ENCODE measurements at places on chromosomes 13 and 19.
A peak's percentile ranks its signal among the peaks of the same experiment; 100 is the strongest.

DNA sequence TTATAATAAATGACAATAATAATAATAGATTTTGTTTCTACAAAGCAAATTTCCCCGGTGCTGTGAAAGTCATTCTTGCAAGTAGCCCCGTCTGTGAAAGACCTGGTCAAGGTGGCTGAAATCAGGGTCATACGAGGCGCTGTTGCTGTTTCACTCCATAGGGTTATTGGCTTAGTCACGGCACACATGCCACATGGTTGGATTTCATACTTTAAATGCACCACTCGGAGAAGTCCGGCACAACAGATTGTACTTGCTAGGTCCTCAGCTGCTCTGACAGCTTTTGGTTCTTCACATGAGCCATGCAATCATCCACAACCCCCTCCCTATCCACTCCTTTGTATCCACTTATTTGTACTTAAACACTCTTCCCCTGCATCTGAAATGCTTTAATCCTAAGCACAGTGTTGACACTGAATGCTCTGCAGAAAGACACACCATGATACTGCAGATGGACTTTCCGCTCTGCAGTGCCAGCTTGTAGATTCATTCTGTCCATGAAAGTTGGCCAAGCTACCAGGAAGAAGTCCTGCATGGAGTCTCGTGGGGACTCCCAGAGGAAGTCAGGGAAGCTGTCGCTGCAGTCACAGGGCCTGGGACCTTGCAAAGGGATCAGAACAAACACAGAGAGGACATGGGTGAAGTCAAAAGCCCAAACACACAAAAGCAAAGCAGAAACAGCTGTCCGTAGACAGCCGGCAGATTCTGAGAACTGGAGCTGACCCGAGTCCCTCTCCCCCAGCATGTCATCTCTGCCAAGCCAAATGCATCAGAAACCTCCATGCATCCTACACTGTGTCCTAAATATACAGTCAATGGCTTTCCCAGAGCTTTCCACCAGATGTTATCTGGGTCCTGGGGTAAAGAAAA lies 124.6 kb downstream of the COL4A2 start:
- no peak for DNase-seq

DNA sequence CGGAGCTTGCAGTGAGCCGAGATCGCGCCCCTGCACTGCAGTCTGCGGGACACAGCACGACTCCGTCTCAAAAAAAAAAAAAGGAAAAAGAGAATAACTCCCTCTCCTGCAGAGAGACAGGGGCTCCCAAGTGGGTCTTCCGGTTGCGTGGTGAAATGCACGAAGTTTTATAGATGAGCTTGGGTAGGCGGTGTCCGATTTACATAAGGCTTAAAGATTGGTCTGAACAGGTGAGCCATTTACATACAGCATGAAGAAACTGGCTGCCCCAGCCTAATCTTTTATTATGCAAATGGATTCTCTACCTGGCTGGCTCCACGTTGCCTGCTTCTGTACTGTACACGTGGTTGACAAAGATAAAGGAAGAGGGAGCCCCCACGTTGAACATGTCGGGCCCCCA lies 19.5 kb downstream of the ADGRE2 start:
- no peak for DNase-seq

DNA sequence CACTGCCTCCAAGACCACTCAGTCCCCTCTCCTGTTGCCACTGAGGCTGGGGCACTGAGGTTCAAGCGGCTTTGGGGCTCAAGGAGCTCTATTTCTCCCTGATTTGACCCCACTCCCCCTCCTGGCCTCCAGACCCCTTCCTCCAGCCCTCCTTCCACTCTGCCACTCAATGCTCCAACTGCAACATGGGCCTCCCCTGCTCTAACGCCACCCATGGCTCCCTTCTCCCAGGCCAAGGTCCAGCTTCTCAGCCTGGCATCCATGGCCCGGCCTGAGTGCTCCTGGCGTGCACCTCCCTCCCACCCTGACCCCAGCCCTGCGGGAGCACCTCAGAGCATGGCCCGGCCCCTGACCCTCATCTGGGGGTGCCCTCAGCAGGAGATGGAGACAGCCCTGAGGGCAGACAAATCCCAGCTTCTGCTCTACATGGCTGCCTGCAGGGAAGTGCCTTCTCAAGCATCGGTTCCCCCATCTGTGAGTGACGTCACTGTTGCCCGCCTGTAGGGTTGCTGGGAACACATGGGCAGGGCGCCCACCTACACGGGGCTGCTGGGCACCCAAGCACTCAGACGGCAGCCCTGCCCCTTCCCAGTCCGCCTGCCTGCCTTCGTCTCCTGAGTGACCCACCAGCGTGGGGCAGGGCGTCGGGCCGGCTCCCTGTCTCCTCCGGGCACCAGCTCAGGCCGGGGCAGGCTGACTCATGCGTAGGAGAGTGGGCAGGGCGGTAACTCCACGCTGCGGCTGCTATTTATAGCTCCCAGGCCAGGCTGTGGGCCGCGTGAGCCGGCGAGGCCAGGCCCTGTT lies 1.6 kb upstream of the DIRAS1 start:
- DNase-seq: no peak

GRCh38 chr13:19185865-19186645 lies 4.4 kb upstream of the TUBA3C start:
- no peak for DNase-seq

DNA sequence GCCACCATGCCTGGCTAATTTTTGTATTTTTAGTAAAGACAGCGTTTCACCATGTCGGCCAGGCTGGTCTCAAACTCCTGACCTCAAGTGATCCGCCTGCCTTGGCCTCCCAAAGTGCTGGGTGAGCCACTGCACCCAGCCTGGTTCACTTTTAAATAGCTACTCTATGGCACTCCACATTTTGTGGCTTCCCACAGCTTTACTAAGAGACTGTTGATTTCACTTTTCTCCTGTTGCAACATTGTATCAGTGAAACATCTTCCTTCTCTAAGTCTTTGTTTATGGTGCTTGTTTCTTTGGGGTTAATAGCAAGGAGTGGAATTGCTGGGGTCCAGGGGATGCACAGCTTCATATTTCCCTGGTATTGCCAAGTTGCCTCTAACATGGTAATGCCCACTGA lies 12.3 kb downstream of the TMEM38A start:
- DNase-seq: no peak

DNA sequence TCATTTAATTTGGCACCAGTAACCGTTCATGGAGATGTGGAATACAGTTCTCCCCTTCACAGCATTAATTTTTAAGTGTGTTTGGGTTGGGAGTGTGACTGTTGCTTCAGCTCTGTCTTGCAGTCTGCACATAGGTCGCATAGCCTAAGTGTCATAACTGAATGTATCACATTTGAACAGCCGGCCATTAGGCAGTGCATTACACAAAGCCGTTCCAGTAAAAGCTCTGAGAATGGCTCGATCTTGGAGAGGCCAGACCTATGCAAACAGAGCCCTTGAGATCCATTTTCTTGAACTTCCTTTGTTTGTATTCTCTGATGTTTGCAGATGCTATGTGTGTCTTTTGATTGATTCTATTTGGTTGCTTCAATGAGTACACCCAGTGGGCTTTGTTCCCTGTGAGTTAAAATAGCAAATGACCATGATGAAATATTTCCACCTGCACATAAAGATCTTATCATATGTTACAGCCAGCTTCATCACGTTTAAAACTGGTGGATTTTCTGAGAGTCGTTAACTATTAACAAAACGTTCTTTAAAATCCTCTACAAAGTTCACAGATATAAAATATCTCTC lies 1104.9 kb upstream of the SLC10A2 start:
- no peak for DNase-seq

- DNase-seq: no peak
Measured at GRCh38 chr19:32017176-32017953, 328.0 kb upstream of the ZNF507 start.

GRCh38 chr19:34172661-34173192 lies 423 bp downstream of the LSM14A start:
- DNase-seq: peak; percentile 6

- no peak for DNase-seq
Measured at GRCh38 chr13:56198350-56198749, 942.4 kb upstream of the PRR20A start.

GRCh38 chr13:35892837-35893814 lies 238.1 kb downstream of the DCLK1 start:
- DNase-seq: no peak

DNA sequence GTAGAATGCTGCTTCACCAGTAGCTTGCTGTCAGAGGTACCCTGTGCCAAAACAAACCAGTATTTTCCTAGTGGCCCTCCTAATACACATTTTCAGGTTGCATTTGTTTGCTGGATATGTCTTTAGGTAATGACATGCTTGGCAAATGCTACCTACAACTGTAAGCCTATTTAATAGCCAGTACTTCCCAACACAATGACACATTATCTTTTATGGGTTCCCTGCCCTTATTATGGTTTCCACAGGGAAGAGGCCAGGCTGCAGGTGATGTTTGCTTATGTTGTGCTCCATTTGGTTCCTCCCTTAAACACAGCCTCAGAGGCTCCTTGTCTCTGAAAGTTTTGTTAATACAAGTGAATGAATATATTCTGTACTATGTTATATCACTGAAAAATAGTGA lies 24.7 kb downstream of the FRY start:
- no peak for DNase-seq

GRCh38 chr13:79560954-79561353 lies 80.0 kb downstream of the NDFIP2 start:
- DNase-seq: no peak

GRCh38 chr13:46354156-46355087 lies 32.6 kb downstream of the RUBCNL start:
- no peak for DNase-seq

- no peak for DNase-seq
Measured at GRCh38 chr13:66673401-66673800, 556.7 kb downstream of the PCDH9 start.

GRCh38 chr19:6654347-6655310 lies 15.3 kb downstream of the TNFSF14 start:
- peak; percentile 21 for DNase-seq

DNA sequence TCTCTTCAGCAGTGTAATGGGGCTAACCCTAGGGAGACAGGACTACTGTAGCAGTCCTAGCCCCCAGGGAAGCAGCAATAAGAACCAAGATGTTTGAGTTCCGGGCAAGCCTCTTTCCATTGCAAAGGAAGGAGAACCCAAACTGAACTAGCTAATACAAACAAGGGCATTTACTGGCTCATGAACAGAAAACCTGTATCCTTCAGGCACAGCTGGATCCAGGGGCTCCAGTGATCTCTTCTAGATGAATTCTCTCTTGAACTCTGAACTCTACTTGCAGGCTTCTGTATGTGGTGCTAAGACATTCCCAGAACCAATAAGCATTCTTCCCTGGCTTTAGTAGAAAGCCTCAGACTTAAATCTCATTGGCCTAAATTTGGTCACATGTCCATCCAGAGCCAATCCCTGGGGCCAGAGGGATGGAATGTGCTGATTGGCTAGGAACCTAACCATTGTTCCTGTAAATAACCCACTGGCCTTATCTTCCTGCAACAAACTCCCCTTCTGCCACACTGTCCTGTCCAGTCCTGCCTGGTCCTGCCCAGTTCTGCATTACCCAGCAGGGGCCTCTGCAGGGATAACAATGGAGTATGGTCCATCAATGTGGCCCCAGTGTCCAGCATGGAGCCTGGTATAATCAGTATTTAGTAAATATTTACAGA lies 3.9 kb upstream of the PODNL1 start:
- no peak for DNase-seq

DNA sequence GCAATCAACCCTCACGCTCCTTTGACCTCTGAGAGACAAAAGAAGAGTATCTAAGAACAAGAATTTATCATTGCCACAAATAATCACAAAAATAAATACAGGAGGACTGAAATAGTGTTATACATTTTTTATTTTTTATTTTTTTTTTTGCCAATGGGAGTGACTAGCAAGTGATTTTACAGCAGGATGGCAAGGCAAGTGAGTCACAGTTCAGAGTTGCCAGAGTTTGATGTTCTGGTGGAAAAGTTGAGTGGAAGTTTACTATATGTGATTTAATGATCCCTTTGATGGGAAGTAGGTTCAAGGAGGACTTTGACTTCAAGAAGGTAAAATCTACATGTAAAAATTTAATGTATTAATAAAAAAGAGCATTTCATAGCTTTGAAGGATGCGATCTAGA lies 2691.4 kb downstream of the PCDH9 start:
- no peak for DNase-seq

DNA sequence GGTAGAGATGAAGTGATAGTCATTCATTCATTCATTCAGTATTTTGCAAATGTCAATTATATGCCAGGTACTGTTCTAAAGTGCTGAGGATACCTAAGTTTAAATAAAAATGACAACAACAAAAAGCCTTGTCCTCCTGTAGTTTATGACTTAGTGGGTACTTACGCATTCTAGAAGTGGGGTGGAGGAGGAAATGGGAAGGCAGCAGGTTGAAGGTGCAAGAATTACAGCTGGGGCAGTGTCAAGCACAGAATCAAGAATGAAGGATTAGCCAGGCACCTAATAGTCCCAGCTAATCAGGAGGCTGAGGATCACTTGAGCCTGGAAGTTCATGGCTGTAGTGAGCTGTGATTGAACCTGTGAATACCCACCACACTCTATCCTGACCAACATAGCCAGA lies 90.7 kb upstream of the STARD13 start:
- DNase-seq: no peak

DNA sequence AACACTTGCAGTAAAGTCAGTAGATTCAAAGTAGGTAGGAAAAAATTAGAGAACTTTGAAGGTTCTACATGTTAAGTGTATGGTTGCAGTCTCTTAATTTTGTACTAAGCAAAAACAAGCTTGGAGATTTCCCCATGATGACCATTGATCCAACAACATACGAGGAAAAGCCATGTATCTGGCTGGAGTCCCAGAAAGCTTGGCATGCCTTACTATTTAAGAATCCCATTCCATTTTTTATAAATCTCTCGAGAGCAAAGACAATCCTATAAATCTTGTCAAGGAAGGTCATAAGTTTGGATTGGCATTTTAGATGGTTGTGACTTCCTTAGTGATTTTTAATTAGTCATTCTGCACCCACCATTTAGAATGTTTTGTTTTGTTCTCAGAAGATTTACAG lies 495.9 kb downstream of the GPC5 start:
- no peak for DNase-seq

DNA sequence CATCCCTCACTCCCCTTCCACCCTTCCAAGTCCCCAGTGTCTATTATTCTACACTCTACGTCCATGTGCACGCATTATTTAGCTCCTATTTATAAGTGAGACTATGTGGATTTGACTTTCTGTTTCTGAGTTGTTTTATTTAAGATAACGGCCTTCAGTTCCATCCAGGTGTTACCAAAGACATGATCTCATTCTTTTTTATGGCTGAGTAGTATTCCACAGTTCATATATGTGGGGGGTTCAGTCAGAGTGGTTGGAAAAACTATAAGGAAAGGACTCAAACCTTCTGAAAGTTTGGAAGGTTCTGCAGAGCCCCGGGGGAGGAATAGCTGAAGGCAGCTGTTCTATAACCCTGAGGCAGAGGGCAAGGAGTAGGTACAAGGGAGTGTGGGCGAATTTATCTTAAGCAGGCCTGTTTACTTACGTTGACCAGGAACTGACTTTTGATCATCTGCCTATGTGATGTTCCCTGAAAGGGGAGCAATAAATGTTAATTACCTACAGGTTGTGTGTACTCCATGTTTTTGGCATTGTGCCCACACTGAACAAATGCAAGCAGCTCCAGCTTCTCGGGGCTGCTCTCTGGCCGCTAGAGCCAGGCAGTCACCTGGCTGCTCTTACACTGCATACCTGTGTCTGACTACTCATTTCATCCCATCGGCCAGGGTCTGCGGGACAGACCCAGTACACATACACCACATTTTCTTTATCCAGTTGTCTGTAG lies 13.5 kb upstream of the ADGRE1 start:
- no peak for DNase-seq

All from T-cell (primary cell).